Subcutaneous preadipocyte (primary cell): ENCODE measurements at places on chromosomes 12 and 14. TPM values are rescaled to one million over a fixed set of nuclear protein-coding genes. Genes with fewer than 3 reads are reported as not detected.

The PTPRO gene
- total RNA-seq: 0.20 and 0.37 TPM in 2 replicates

The OASL gene
- total RNA-seq: 0.73 and 1.6 TPM in 2 replicates

The DENND5B gene
- 8.8 and 9.6 TPM in 2 replicates for total RNA-seq

The PGAM5 gene
- total RNA-seq: 40.8 and 77.4 TPM in 2 replicates

The PLEKHG7 gene
- total RNA-seq: not detected in 2 replicates

The TMPRSS12 gene
- not detected in 2 replicates for total RNA-seq
